ENCODE measurements at places on chromosomes 6 and 20.

GRCh38 chr20:59820204-59821041 is 113.0 kb downstream of the SYCP2 start:
- DNase-seq, result peak; percentile 68

- DNase-seq, result no peak
Measured at GRCh38 chr20:32971703-32972161, 32.5 kb downstream of the SUN5 start.

- no peak for DNase-seq
Measured at GRCh38 chr6:34900321-34901031, 11.4 kb downstream of the ANKS1A start.

DNA sequence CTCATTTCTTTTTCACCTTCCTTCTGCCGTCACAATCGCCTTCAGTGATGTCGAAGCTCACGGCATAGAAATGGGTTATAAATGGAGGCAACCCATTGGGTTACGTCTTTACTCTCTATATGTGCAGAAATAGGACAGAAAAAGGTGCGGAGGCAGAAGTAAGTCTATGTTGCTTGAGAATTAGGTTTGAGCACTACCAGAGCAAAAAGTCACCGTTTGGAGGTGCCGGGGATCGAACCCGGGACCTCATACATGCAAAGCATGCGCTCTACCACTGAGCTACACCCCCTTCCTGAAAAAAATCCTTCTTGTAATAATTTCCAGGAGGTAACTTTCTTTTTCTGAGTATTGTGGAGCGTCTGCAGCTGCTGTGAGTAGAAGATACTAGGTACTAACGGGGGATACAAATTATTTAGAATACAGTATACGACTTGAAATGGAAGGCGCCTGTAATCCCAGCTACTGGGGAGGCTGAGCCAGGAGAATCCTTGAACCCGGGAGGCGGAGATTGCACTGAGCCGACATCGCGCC is 134.2 kb downstream of the TRIM27 start:
- no peak for DNase-seq

DNA sequence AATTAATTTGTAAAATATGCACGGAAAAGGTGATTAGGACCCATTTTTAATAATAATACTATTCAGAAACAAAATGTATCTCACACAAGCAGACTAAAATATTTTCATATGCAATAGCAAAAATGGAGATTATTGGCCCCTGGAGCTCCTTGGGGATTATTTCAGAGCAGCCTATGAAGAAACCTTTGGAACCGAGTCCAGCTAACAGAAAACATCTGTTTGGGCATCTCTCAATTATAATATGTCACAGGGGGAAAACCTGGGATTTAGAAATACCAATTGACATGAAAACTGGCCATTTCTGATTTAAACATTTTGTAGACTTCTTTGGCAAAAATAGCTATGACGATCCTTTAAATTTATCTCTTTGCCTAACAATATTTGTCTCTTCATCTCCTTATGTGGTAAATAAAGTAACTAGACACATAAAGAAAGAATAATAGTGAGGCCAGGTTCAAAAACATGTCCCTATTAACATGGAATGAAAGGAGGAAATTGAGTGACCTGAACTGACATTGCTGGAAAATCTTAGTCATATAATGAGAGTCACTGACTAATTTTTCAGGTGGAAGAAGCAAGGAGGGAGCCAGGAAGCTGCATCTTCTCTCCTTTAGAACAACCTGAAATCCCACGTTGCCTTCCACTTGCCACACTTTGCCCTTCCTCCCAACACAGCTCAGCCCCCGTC is 199.0 kb downstream of the SOD2 start:
- DNase-seq, result no peak
